Upper lobe of left lung (tissue), 6 donors: ENCODE measurements at places on chromosomes 2 and 18.

- no peak for DNase-seq
Measured at GRCh38 chr2:97844311-97844859, 131.0 kb downstream of the ZAP70 start.

DNA sequence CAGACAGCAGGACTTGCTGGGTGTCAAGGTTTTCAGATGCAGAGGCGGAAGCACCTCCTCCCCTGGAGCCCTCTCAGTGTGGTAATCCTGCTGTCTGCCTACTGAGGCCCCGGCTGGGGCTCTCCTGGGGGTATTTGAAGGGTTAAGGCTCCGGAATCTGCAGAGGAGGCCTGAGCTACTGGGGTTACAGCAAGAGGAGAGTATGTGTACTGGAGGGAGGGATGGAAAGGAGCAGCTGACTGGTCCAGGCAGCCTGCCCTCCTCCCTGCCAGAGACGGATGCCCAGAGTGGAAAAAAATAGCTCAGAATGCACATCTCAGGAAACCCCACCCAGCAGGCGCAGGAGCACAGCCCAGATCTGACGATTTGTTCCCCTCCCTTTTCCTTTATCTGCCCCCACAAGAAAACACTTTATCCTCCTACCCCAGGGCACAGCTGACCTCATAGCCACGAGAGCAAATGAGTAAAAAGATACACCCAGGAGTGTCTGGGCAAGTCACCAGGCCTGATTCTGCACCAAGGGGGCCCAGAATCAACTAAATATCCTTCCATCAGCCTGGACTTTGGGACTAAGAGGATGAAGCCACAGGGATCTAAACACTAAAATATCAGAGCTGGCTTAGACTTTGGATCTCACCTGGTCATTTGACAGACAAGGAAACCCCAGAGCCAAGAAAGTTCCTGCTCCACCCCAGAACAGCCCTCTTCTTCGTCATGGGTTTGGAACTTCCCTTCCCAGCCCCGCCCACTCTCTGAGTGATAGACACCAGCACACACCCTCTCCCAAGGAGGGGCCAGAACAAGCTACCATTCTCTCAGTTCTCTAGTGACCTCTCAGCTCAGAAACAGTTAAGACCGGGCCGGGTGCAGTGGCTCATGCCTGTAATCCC, 5.5 kb downstream of the TMBIM1 start:
- DNase-seq, result peak; percentile 97

DNA sequence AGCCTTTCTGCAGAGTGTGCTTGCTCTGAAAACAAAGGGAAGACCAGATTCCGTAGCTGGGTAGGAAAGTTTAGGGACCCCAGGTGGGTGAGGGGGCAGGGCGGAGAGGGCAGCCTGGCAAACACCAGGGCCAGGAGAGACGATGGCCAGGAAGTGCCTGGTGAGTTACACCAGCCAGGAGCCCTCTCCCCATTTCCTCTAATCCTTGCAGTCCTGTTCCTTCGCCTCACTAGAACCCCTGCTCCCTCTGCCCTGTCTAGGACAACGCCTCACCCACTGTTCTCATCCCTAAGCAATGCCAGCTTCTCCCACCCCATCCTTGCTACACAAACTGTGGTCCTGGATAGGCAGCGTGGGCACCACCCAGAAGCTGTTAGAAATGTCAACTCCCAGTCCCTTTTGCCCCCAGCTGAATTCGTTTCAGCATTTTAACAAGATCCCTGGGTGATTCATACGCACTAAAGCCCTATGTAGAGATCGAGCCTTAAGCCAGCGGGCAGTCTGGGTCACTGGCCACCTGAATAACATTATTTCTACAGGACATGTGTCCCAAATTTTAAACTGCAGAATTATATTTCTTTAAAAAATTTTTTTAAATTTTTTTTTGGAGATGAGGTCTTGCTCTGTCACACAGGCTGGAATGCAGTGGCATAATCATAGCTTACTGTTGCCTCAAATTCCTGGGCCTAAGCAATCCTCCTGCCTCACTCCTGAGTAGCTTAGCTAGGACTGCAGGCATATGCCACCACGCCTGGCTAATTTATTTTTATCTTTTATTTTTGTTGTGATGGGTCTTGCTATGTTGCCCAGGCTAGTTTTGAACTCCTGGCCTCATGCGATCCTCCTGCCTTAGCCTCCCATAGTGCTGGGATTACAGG, 10.9 kb downstream of the WIPF1 start:
- peak; percentile 17 for DNase-seq

GRCh38 chr2:85772841-85773491, 19.2 kb downstream of the ATOH8 start:
- DNase-seq, result no peak

DNA sequence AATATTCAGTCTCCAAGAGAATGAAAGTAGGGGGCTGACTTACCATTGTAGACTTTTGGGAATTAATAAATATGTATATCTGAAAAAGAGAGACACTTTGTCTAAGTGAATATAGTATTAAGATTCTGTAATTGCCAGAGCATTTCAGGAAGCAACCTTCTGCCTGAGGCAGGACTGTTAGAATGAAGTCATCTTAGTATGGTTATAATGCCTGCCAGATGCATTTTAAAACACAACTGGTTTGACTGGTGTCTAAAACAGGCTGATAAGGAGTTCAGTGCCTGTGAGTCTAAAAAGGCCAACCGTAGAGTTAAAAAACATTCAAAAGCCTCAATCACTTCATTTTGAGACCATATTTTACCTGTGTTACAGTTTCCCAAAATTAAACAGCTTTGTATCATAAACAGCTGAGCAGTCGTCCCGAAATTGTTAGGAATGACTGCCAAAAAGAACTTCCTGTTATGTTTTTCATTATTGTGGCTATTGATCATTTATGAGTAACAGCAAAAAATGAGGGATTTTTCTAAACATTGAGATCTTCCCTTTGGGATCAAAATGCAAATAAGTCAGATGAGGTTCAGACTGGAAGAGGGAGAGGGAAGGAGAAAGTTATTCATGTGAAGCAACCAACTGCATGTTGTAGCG, 443.9 kb downstream of the PID1 start:
- DNase-seq, result no peak
